ENCODE measurements at places on chromosomes 11 and 22.

DNA sequence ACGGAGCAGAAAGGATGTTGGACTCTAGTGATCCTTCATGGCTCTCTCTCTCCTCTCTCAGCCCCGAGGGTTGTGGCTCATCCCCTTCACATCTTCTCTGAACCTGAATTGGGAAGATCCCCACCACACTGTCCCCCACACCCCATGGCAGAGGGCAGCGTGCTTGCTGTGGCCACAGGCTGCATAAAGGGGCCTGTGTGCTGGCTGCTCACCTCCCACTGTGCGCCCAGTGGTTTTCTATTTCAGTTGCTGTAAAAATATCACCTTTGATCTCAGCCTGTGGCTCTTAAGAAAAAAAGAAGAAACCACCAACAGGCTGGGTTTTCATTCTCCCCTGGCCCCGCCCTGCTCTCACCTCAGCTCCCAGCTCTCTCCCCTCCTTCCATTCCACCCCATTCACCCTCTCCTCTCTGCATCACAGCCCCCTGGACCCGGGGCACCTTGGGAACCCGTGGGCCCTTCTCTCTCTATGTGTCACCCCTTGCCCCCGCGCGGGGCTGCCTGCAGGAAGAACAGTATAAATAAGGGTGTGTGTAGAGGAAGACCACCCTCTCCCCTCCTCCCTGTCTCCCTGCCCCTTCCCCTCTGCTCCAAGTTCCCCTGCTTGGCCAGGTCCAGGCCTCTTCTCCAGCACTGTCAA lies 25.8 kb upstream of the WNT11 start:
- DNase-seq = no peak

- peak; percentile 28 for DNase-seq
Observed at GRCh38 chr22:40898850-40899357, 37.0 kb upstream of the DNAJB7 start.

DNA sequence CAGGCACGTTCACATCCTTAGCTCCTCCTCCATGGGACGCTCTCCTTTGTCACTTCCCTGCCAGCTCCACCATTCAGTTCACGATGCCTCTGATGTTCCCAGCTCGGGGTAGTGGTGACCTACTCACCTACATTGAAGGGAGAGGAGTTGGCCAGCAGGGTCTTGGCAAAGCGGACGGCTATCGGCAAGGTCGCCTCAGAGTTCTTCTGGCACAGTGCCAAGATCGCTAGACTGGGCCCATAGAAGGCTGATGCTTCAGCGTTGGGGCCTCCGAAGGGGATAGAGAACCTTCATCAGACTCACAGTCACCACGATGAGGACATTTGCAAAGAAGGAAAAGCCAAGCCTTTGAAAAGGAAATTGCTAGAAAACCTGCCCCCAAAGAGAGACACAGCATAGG lies 3.0 kb downstream of the CBLIF start:
- DNase-seq = no peak

DNA sequence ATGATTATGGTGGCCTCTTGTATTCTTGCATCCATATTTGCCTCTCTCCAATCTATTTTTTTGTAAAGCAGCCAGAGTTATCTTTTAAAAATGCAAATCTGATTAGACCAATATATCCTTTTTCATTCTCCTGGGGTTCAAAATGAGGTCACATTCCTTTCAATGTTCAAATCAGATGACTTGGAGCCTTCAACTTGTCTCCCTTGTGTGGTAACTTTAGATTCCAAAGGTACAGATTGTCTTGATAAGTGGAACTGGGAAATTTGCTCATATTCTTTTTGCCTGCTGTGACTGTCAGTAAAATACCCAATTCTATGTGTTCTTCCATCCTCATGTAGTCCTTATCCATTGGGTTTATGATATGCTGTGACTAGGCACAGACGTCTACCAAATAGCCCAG lies 15.1 kb upstream of the CAPRIN1 start:
- no peak for DNase-seq

- peak; percentile 41 for DNase-seq
Observed at GRCh38 chr22:50621356-50621880, 6.5 kb downstream of the ARSA start.

DNA sequence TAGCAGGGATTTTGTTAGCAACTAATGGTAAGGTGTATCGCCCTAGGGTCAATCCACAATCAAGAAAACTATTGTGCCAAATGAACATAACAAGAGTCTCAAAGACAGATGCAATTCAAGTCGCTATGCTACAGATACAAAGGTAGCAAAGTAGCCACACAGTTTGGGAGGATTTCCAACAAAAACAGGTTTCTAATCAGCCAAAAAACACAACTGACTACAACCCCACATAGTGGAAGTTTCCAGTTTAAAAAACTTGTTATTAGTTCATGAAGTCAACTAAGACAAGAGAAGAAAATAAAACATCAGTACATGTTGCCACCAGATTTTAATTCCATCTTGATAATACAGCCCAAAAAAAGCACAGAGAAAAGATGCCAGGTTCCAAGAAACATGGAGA lies 38.0 kb downstream of the MYH9 start:
- DNase-seq = no peak

DNA sequence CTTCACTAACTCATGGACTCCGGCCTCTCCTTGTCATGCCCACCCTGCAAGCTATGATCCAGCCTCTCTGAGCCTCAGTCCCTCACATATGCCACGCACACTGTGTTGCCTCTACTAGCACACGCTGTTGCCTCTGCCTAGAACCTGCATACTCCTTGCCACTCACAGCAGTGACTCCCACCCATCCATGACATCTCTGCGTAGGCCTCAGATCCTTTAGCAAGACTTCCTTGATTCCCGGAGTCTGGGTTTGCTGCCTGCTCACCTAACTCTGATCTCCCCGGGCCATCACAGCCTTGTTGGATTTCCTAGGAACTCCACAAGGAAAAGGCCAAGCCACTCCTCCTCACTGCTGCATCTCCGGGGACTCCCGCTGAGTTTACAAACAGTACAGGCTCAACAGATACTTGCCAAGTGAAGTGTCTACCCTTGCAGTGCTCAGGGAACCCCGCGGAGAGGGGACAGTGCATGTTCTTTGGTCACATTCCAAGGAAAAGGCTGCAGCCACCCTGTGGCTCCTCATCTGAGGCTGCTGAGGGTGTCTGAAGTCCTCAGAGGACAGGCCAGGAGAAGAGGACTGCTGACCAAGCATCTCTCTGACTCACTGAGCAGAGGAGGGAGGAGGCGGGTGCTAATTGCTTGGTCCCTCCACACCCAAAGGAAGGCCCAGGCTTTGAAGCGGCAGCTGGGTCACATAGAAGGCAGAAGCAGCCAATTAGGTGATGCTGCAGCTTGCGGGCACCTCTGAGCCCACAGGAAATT lies 42.4 kb upstream of the NAV2 start:
- DNase-seq = no peak

- DNase-seq = no peak
Observed at GRCh38 chr11:44252999-44253602, 56.8 kb downstream of the ALX4 start.

DNA sequence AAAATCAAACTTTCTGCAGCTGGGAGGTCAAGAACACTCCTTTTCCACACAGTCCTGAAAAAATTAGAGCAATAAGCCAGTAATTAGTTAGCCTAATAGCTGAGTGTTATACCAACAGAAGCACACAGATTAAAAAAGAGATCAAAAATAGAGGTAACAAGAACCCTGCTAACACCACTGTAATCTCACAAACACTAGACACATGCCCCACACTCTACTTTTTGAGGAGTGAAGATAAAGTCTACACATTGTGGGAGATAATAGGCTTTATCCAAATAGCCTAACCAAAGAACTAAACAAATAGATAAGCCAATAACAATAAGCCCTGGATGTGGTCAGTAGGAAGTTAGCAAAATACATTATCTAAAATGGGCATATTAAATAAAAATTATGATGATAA lies 372.7 kb upstream of the ANO5 start:
- DNase-seq = no peak

- no peak for DNase-seq
Observed at GRCh38 chr11:113446938-113447337, 28.3 kb downstream of the DRD2 start.

GRCh38 chr22:30792456-30792855 lies 97.8 kb downstream of the OSBP2 start:
- no peak for DNase-seq
